Peyer's patch (tissue), 4 donors: ENCODE measurements at places on chromosomes 3 and 15.

GRCh38 chr3:35832140-35832571 is 192.8 kb downstream of the ARPP21 start:
- H3K4me1 ChIP-seq, result no peaks in the 10 kb centered on the region
- H3K4me3 ChIP-seq, result no peak overlapping the region
- no peaks in the 10 kb centered on the region for H3K27me3 ChIP-seq
- no peak overlapping the region for H3K27ac ChIP-seq

DNA sequence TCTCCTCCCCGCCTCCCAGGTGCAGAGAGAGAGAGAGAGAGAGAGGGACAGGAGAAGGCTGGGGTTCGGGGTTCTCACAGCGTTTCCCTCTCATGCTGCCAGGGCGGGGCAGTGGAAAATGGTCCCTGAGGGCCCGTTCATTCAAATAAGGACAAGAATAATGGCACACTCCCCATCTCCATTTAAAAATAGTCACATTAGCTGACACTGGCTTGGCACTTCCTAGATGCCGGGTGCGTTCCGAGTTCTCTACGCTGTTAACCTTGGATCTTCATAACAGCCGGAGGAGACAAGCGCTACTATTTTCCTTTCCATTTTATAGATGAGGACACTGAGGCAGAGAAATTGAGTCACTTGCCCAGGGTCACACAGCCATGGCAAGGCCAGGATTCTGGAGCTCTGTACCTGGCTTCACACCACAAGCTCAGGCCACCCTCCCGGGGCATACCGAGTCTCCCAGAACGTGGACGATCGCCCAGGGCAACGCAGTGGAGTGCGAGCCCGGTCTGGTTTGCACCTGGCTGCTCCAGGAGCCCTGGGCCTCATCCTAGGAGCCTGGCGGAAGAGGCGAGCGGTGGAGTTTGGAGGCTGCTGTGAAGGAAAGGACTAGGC is 608 bp upstream of the SLC6A6 start:
- no peaks in the 10 kb centered on the region for H3K27me3 ChIP-seq
- DNase-seq, result no peak
- H3K36me3 ChIP-seq, result no peaks in the 10 kb centered on the region
- peak overlapping the region; percentile 97 for H3K4me3 ChIP-seq

GRCh38 chr15:51536965-51537574 is 85.5 kb downstream of the DMXL2 start:
- no peaks in the 10 kb centered on the region for H3K4me1 ChIP-seq
- no peak for DNase-seq
- no peaks in the 10 kb centered on the region for H3K27me3 ChIP-seq
- H3K36me3 ChIP-seq, result no peaks in the 10 kb centered on the region
- H3K4me3 ChIP-seq, result no peak overlapping the region
- no peak overlapping the region for H3K27ac ChIP-seq

DNA sequence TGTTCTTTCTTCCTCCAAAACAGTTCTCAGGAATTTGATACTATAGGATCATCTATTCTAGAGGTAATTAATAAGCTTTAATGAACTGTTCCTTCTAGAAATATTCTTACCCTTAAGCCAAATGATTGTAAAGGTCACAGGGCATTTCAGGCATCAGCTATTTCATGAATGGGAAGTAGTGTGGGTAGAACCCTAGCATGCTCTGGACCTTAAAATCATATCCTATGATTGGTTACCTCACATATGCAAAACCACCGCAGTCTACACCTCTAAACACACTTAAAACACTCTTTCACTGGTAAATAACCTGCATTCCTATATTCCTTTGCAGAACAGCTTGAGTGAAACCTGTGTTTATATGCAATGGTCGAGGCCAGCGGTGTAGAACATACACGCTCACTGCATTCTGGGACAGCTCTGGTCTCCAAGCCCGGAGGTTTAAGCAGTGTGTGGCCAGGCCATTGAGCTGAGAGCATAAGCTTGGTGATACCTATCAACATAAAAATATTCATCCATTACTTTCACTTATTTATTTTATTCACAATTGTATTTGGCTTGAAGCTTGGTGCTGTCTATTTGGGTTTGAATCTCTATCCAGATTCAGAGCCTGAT is 87.7 kb upstream of the RASGRP1 start:
- H3K4me1 ChIP-seq, result peaks cover 5% of the 10 kb centered on the region
- H3K27me3 ChIP-seq, result no peaks in the 10 kb centered on the region
- H3K27ac ChIP-seq, result peak overlapping the region; percentile 39
- no peak overlapping the region for H3K4me3 ChIP-seq
- peak; percentile 23 for DNase-seq

DNA sequence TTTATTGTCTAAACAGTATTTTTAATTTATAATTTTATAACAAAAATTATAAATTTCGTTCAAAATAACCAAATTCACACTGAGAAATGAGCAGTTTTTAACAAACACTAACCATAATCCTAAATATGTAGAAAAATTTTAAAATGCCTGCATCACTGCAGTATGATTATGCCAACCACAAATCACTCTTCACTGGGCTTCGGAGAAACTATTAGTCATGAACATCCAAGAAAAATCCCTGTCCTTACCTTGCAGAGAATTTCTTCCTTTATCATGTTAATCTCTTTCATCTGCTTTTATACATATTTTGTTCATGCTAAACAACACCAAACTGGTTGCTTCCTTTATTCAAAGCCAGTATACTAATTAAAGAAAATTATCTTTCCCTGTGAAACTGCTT is 511.0 kb upstream of the ALCAM start:
- H3K27ac ChIP-seq, result no peak overlapping the region
- no peaks in the 10 kb centered on the region for H3K27me3 ChIP-seq
- H3K36me3 ChIP-seq, result no peaks in the 10 kb centered on the region
- DNase-seq, result no peak
- H3K4me1 ChIP-seq, result no peaks in the 10 kb centered on the region
- no peak overlapping the region for H3K4me3 ChIP-seq

DNA sequence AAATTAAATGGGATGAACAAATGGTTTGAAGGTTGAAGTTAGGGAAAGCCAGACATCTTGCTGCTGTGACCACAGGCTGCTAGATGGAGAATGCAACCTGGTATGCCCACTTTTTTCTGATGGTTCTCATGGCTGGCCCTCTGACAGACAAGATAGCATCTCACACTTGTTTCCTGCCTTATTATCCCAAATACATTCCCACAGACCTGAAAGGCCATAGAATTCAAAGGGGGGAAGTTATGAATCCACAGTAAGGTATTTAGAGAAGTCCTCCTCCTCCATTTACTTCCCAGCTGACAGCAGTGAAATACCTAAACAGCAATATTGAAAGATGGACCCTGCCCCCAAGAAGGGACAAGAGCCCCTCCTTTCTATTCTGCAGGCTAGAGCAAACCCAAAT is 32.4 kb downstream of the LEO1 start:
- H3K27me3 ChIP-seq, result no peaks in the 10 kb centered on the region
- no peak for DNase-seq
- no peak overlapping the region for H3K4me3 ChIP-seq
- no peaks in the 10 kb centered on the region for H3K36me3 ChIP-seq
- no peak overlapping the region for H3K27ac ChIP-seq

DNA sequence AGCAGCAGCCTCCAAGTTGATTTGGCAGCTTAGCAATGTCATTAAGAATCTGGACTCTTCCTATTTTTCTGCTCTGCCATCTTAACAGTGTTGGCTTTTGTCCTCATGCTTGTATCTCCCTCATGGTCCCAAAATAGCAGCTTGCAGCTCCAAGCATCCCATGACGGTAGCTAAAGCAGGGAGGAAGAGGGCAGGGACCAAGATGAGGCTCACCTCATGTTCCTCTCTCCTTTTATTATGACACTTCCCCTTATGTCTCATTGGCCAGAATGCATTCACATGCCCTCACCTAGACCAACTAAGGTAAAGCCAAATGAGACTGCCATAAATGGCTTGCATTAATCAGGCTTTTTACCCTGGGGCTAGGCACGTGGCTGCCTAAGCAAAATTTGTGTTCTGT is 382.4 kb downstream of the SHQ1 start:
- no peak overlapping the region for H3K4me3 ChIP-seq
- H3K36me3 ChIP-seq, result no peaks in the 10 kb centered on the region
- H3K27me3 ChIP-seq, result no peaks in the 10 kb centered on the region
- DNase-seq, result no peak
- no peaks in the 10 kb centered on the region for H3K4me1 ChIP-seq
- no peak overlapping the region for H3K27ac ChIP-seq

- no peaks in the 10 kb centered on the region for H3K27me3 ChIP-seq
- H3K27ac ChIP-seq, result no peak overlapping the region
- no peaks in the 10 kb centered on the region for H3K4me1 ChIP-seq
- DNase-seq, result no peak
- H3K4me3 ChIP-seq, result no peak overlapping the region
Measured at GRCh38 chr3:31724651-31725050, 191.9 kb downstream of the STT3B start.

GRCh38 chr15:77384086-77384485 is 35.8 kb downstream of the PEAK1 start:
- no peak for DNase-seq
- no peak overlapping the region for H3K4me3 ChIP-seq
- H3K36me3 ChIP-seq, result no peaks in the 10 kb centered on the region
- H3K27ac ChIP-seq, result no peak overlapping the region
- H3K27me3 ChIP-seq, result no peaks in the 10 kb centered on the region

- peak overlapping the region; percentile 34 for H3K27ac ChIP-seq
- DNase-seq, result no peak
- no peak overlapping the region for H3K4me3 ChIP-seq
Measured at GRCh38 chr15:65254758-65255157, 31.9 kb downstream of the PARP16 start.

- no peak overlapping the region for H3K4me3 ChIP-seq
- H3K36me3 ChIP-seq, result no peaks in the 10 kb centered on the region
- no peaks in the 10 kb centered on the region for H3K4me1 ChIP-seq
- no peaks in the 10 kb centered on the region for H3K27me3 ChIP-seq
- H3K27ac ChIP-seq, result no peak overlapping the region
Measured at GRCh38 chr3:29646043-29646442, 365.2 kb downstream of the RBMS3 start.

DNA sequence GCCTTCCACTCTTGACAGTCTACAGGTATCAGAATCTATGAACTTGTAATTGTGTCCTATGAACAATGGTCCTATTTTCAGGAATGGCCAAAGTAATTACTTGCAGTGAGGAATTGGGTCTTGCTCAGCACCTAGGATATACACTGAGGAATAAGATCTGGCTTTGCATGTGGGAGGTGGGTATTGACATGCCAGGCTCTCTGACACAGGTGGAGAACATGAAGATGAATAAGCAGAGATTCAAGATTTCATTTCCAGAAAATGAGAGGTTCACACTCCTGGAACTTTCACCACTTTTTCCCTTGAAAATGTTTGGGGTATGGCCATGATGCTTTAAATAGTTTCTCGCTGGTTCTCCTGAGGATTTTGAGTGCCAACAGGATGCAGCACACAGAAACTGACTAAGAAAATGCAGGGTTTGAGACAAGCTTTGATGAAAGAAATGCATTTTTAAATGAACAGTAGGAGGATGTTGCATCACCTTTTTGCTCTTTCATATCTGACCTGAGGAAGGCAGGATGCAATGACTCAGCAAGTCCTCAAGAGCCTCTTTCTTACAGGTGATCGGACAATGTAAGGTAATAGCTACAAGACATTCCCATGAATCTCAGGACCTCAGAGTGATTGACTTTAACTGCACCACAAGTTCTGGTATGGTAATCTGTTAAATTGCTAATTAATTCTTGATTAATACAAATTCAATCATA is 3.7 kb downstream of the HRG start:
- no peak overlapping the region for H3K27ac ChIP-seq
- no peaks in the 10 kb centered on the region for H3K27me3 ChIP-seq
- no peaks in the 10 kb centered on the region for H3K4me1 ChIP-seq
- DNase-seq, result no peak
- H3K36me3 ChIP-seq, result no peaks in the 10 kb centered on the region

DNA sequence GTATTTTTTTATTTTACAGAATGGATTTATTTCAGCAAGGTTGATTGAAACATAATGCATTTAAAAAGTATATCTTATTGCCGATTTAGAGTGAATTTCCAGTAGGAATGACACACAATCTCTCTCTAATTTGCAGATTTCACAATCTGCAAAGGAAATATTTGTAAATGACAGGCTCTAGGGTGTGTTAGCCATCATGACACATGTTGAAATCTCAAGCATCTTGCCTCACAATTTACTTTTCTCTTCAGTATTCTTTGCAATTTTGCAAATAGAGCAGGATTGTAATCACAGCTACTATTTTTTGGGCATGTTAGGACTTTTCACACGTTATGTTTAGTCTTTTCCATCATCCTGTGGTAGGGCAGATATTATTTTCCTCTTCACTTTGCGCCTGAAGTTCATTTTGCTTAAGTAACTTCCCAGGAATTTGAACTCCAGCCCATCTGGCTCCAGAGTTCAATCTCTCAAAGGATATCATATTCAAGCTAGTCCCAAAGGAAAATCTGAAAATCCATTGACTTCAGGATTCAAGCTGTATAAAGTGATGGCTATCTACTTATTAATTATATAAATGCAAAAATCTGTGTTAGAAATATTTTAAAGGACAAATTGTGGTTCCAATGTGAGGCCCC is 55.4 kb downstream of the ATP13A4 start:
- no peaks in the 10 kb centered on the region for H3K4me1 ChIP-seq
- no peaks in the 10 kb centered on the region for H3K27me3 ChIP-seq
- DNase-seq, result no peak
- no peaks in the 10 kb centered on the region for H3K36me3 ChIP-seq

DNA sequence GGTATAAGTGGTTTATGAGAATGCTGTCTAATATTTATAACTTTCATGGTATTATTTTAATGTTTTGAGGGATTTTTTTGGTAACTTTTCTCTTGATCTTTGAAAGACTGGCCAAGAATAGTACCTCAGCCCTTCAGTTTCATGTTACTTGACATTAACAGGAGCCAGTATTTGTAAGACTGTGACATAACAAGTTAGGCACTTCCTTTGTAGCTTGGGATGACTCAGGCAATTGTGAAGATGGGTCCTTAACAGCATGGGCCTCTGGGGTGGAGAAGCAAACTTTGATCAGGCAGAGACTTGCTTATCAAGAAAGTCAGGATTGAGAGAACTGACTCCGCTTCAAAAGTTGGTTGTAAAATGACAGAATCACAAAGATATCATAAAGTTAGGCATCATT is 9.5 kb downstream of the LRRC49 start:
- no peak overlapping the region for H3K4me3 ChIP-seq
- no peak for DNase-seq
- peak overlapping the region; percentile 59 for H3K27ac ChIP-seq
- no peaks in the 10 kb centered on the region for H3K4me1 ChIP-seq

DNA sequence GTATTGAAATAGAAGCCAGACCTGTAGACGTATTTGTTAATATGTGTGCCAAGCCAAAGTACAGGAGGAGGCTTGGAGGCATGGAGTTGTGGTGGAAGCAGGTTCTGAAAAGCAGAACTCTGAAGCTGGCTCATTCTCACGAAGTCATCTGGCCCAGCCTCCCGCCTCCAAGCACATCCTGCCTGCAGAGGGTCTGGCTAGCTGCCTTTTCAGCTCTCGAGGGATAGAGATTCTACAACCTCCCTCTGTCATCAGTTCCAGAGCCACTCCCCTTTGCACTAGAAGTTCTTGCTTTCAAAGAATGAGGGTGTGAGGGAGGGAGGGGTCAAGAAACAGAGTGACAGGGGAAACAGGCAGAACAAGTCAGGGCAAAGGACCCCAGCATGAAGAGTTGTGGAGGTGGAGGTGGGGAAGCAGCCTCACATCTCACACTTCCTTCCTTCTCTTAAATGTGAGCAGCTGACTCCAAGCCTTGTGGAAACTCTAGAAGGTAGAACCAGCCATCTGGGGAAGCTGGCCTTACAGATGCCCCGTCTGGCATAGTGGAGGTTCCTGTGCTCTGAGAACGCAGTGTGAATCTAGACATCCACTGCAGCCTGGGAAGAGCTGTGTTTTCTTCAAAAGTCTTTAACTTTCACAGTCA is 95.3 kb downstream of the SLC49A4 start:
- no peak overlapping the region for H3K27ac ChIP-seq
- no peaks in the 10 kb centered on the region for H3K27me3 ChIP-seq
- H3K36me3 ChIP-seq, result no peaks in the 10 kb centered on the region
- H3K4me1 ChIP-seq, result no peaks in the 10 kb centered on the region
